Caco-2 (cell line): ENCODE measurements at places on chromosomes 1 and 21.

DNA sequence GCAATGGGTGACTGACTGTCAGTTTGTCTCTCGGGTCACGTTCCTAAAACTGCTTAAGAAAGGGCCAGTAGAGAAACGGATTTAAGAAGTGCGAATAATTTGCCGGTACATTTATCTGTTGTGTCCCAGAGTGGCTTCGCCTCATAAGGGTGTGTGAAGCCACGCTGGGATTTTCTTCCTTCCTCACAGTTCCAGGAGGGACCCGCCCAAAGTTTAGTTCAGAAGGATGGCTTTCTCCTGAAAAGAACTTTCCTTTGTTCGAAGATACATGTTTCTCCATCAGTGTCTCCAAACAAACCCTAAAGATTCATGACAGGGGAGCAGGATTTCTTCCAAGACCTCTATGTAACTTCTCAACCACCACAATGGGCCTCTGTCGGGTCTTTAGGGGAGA, 49.8 kb downstream of the ADAMTS1 start:
- DNase-seq, result no peak

- DNase-seq, result no peak
Observed at GRCh38 chr1:170665629-170666028, 1.7 kb downstream of the PRRX1 start.

GRCh38 chr1:162993846-162994245, 75.3 kb upstream of the RGS4 start:
- no peak for DNase-seq

DNA sequence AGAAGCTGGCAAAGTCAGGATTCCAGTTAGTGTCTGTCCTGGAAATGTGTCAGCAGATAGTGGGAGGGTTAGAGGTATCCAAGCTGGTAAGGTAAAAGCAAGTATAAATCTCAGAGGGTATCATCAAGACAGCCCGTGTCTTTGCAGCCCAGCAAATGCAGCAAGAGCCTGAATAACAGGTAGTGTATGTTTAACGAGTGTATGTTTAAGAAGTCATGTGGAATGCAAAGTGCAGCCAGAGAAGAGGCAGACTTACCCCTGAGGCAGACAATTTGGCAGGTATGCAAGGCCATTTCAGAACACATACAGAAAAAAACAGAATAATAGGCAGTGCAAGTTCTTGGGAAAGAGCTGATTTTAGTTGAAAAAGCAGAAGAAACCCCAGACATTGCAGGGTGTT, 411.0 kb upstream of the NEGR1 start:
- no peak for DNase-seq

GRCh38 chr1:159171688-159172501, 480 bp downstream of the CADM3 start:
- no peak for DNase-seq

DNA sequence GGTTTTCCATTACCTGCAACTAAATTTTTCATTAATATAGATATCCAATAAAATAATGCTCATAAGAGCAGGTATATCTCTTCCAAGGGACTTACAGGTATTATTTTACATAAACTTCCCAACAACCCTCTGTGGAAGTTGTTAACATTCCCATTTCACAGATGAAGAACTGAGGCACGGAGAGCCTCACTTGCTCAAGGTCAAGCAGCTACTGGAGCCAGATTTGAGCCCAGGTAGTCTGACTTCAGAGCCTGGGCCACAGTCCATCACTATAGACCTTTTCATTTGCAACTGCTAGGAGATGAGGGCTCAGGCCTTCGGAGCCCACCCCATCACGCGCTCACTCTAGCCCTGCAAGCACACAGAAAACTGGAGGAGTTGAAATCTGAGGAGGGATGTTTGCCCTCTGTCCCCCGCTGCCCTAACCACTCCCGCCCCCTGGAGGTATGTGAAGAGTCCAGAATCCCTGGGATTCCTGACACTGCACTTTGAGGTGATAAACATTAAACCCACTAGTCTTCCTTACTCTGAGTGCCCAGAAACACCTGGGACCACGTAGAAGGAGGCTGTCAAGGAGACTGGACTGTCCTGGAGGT, 11.7 kb upstream of the ALPL start:
- peak; percentile 51 for DNase-seq

DNA sequence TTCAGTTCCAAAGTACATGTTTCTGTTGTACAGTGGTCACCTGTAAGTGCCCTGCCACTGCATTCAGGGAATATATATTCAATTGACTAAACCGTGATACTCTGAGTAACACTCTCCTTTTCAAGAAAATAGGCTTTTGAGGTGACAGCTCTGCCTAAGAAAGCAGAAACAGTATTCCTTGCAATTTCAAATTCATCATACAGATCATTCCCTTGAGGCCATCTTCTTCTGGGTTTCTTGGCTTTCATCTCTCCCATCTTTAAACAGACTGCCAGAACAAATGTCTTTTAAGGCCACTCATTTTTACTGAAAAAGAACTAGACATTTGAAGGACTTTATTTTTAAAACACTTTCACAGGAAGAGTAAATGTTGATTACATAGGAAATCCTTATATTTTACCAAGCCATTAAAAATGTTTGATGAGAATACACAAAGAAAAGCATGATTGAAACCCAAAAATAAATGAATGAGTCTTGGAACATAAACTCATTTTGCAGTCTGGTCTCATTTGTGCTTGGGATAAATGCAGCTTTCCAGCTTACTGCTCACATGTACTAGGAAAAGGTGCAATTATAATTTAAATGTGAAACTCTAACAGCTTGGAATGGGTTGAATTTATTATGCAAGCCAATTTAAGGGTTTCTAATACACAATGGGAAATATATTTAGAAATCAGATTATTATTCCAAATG, 34.7 kb downstream of the PLPPR5 start:
- no peak for DNase-seq

DNA sequence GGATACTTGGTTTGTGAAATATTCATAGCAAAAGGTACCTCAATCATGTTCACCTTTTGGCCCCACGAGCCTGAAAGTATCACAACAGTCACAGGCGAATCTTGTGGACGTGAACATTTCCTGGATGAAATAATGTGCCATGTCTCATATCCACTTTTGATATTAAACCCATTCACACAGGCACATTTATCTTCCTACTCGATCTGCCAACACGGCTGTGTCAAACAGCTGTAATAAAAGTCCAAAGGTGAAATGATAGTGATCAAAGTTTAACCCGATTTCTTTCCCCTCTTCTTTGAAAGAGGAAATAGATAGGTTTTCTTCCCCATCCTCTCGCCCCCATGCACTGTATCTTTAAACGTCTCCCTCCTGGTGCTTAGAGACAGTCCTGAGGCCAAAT, 191.2 kb upstream of the PROX1 start:
- no peak for DNase-seq

DNA sequence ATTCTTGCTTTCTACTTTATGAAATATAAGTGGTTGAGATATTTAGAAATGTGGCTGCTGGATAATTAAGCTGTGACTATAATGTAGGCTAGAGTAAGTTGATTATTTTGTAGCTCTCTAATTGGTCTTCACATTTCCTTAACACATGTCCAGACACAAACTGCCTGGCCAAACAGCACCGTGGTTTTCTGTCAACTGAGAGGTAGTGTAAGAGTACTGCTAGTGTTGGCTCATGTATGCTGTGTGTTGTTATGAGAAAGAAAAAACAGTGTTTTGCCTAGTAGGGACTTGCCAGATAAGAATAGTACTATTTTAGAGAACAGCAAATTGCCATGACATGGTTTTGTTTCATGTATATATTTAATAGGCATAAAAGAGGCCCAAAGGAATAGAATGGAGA, 37.1 kb downstream of the TMED5 start:
- DNase-seq, result no peak

DNA sequence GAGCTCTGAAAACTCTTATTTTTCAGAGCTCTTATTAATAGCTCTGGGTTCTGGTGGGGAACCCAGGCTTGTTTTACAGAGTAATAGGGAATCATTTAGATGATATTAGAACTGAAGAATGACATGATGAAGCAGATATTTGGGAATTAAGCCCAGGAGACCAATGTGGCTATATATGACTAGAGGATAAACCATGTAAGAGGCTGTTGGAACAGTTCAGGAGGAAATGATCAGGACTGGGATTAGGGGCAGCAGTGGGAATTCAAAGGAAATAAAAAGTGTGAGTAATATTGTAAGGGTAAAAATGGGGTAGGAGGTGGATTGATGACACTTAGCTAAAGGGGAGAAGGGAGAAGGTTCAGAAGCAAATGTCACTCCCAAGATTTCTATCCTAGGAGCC, 58.6 kb downstream of the GIPC2 start:
- DNase-seq, result no peak

- DNase-seq, result no peak
Observed at GRCh38 chr1:230243583-230244353, 176.7 kb downstream of the GALNT2 start.

DNA sequence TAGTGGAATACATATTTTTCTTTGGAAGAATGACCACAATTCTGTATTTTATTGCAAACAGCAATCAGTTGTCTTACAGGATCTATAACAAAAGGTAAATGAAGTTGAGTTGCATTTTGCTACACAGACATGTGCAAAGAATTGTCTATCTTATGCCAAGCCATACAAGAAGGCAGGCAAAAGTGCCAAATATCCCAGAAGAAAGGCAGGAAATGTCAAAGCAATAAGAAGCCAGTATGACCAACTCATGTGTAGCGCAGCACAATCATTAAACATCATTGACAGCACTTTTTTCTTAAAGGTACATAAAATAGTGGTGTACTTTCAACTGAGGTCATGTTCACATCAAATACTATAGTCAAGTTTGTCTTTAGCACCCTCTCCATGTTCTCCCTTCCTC, 42.7 kb downstream of the NIBAN1 start:
- no peak for DNase-seq

DNA sequence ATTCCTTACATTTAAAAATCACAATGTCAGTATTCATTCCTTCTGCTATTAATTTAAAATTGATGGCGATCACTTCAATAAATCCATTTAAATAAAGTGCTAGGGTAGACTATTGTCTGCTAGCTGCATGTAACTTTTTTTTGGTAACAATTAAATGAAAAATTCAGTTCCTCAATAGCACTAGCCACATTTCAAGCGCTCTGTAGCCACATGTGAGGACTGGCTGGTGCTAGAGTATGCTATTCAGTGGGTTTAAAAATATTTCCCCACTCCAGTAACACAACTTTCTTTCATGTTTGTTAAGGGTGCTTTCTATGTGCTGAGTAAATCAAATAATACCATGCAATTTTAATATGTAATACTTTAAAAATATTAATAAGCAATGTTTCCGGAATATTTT, 108.2 kb downstream of the LTN1 start:
- no peak for DNase-seq

DNA sequence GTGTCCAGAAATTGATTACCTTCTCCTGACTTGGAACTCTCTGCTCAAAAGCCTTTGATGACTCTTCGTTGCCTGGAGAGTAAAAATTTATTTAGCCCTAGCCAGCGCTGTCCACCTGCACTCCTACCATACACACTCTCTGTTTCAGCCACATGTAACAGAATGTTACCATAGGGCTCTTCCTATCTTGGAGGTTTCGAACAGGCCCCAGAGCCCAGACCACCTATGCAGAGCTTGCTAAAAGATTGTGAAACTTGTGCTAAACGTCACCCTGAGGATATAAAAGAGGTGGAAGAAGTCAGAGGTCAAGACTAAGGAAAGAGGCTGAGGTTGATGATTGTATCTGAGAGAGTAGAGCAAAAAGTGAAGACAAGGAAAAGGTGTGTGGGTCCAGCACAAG, 237.0 kb upstream of the HOOK1 start:
- no peak for DNase-seq

DNA sequence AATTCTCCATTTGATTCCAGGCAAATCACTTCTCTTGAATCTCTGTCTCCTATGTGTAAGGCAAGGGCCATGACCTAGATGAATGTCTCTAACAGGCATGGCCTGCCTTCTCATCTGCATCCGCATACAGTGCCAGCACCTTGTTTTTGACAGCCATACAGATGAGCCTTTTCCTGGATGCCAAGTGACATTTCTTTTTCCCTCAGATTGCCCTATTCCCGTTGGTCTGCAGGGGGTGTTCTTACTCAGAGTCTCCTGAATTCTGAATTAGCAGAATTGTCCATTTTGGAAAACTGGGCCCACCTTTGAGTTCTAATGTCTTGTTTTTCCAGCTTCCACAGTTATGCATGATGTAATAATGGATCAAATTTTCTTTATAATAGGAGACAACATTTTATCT, 88.0 kb upstream of the ADAR start:
- DNase-seq, result no peak

GRCh38 chr1:241217516-241217915, 139.5 kb downstream of the RGS7 start:
- DNase-seq, result no peak

- no peak for DNase-seq
Observed at GRCh38 chr1:164630626-164631396, 71.8 kb downstream of the PBX1 start.

DNA sequence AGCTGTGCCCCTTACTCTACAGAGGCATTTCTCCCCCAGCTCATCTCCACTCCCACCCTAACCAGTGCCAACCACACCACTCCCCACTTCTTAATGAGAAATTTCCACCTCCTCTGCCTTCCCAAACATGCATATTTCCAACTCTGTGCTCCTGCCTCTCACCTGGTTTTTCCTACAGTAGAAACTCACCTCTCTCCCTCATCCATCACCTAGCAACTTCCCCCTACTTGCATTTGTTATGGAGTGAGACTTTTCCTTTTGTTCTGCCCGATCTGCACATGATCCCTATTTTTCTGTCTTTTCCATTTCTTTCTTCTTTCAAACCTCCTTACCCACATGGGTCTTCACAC, 11.9 kb downstream of the RGS8 start:
- DNase-seq, result no peak

GRCh38 chr1:110214454-110215404, 4.6 kb downstream of the KCNC4 start:
- DNase-seq, result no peak

DNA sequence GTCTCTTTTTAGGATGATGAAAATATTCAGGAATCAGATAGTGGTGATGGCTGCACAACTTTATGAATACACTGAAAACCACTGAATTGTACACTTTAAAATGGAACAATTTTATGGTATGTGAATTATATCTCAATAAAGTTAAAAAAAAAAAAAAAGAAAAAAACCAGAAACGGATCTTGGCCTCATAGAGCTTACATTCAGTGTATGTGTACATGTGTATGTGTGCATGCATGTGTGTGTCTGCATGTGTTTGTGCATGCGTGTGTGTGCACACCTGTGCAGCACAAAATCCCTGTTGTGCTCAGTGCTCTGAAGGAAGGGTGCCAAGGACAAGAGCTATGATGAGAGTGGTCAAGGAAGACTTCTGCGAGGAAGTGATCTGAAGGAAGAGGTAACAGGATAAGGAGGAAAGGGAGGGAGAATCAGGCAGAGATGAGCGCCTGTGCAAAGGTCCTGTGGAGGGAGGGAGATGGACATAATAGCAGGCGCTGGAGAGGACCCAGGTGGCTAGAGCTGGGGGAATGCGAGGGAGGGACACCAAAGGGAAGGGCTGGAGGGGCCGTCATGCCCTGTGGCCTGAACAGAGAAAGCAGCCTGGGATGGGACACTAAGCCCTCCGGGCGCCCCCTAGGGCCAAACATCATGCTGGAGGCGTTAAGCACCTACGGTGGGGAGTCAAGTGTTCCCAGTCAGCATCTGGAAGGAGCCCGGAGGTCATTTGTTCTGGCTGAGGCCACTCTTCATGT, 25.2 kb downstream of the NKAIN1 start:
- peak; percentile 21 for DNase-seq

- peak; percentile 52 for DNase-seq
Observed at GRCh38 chr1:168834225-168834872, 105.3 kb upstream of the DPT start.
